Stimulated activated CD8-positive, alpha-beta memory T cell treated with anti-CD3 and anti-CD28 coated beads, Interleukin-2, amount 100 ng/mL, for 48 hours (primary cell): ENCODE measurements at places on chromosomes 5 and 9.

- DNase-seq, result no peak
Observed at GRCh38 chr5:150234576-150235499, 45.0 kb downstream of the SLC6A7 start.

- no peak for DNase-seq
Observed at GRCh38 chr9:110820381-110820780, 151.8 kb downstream of the MUSK start.

GRCh38 chr5:135492319-135492626 is 40.1 kb upstream of the TIFAB start:
- DNase-seq, result no peak

DNA sequence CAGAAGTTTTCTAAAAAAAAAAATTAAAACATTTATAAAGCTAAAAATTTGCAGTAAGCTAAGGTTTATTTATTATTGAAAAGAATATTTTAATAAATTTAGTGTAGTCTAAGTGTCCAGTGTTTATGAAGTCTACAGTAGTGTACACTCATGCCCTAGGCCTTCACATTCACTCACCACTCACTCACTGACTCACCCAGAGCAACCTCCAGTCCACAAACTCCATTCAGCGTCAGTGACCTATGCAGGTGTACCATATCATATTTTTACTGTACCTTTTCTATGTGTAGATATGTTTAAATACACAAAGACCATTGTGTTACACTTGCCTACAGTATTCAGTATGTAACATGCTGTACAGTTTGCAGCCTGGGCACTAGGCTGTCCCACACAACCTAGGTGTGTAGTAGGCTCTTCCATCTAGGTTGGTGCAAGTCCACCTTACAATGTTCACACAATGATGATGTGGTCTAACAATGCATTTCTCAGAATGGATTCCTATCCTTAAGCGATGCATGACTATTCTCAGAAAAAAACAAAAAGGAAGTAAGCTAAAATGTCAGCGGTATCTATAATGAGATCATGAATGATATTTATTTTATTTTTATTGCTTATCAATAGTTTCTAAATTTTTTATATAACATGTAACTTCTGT is 336.7 kb downstream of the AGTPBP1 start:
- DNase-seq, result no peak

GRCh38 chr9:98144076-98144475 is 25.1 kb upstream of the TRIM14 start:
- DNase-seq, result no peak

- DNase-seq, result no peak
Observed at GRCh38 chr9:136858452-136858843, 6.3 kb downstream of the MAMDC4 start.

GRCh38 chr9:133592731-133593409 is 16.3 kb downstream of the FAM163B start:
- DNase-seq, result no peak
